Pulmonary artery endothelial cell (primary cell): ENCODE measurements at places on chromosomes 2 and 18. TPM values are rescaled to one million over a fixed set of nuclear protein-coding genes. Genes with fewer than 3 reads are reported as not detected.

- DNase-seq: no peak
These were observed 72.8 kb upstream of the DTNA start for GRCh38 chr18:34637094-34637801.

GRCh38 chr2:208103616-208104015 is 20.7 kb downstream of the CRYGD start:
- DNase-seq: no peak

- no peak for DNase-seq
These were observed 84.5 kb upstream of the DTNB start for GRCh38 chr2:25757906-25758305.

- DNase-seq: no peak
These were observed 785.0 kb downstream of the NR4A2 start for GRCh38 chr2:155547571-155547970.

GRCh38 chr18:43514747-43515146 is 237.5 kb upstream of the SYT4 start:
- no peak for DNase-seq

Gene C2orf78
- total RNA-seq: not detected in 2 replicates

Gene GAL3ST2
- not detected in 2 replicates for total RNA-seq

Gene TP53I3
- 57.5 and 75.2 TPM in 2 replicates for total RNA-seq

DNA sequence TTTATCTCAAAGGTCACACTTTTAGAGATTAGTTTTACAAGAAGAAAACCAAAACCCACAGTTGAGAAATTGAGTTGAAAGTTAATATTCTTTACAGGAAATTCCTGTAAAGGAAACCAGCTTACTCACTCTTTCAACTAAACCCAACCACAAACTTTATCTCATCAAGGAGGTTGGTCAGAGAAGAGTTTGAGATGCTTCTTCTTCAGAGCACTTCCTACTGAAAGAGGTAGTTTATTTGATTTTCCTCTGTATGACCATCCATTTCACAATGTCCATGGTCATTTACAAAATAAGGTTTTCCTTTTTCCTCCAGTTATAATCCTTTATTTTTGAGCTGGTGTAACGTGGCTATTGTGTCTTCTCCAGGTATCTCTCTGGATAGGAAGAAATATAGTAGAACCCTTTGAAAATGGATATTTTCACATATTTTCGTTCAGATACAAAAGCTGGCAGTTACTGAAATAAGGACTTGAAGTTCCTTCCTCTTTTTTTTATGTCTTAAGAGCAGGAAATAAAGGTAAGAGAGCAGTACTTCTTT is 4.5 kb upstream of the IL18RAP start:
- no peak for DNase-seq

- no peak for DNase-seq
These were observed 19.9 kb upstream of the ZAP70 start for GRCh38 chr2:97693476-97693875.

Gene USP37
- total RNA-seq: 7.9 and 11.8 TPM in 2 replicates

Gene MC2R
- not detected in 2 replicates for total RNA-seq
